ENCODE measurements at places on chromosomes 13 and 19.

GRCh38 chr13:44403461-44404056, 29.9 kb downstream of the SERP2 start:
- DNase-seq: no peak

- DNase-seq: no peak
Measured at GRCh38 chr13:65054277-65054676, 2175.9 kb downstream of the PCDH9 start.

GRCh38 chr13:98508685-98509084, 68.2 kb downstream of the STK24 start:
- DNase-seq: peak; percentile 78

- DNase-seq: no peak
Measured at GRCh38 chr13:51746802-51747201, 57.2 kb downstream of the DHRS12 start.

DNA sequence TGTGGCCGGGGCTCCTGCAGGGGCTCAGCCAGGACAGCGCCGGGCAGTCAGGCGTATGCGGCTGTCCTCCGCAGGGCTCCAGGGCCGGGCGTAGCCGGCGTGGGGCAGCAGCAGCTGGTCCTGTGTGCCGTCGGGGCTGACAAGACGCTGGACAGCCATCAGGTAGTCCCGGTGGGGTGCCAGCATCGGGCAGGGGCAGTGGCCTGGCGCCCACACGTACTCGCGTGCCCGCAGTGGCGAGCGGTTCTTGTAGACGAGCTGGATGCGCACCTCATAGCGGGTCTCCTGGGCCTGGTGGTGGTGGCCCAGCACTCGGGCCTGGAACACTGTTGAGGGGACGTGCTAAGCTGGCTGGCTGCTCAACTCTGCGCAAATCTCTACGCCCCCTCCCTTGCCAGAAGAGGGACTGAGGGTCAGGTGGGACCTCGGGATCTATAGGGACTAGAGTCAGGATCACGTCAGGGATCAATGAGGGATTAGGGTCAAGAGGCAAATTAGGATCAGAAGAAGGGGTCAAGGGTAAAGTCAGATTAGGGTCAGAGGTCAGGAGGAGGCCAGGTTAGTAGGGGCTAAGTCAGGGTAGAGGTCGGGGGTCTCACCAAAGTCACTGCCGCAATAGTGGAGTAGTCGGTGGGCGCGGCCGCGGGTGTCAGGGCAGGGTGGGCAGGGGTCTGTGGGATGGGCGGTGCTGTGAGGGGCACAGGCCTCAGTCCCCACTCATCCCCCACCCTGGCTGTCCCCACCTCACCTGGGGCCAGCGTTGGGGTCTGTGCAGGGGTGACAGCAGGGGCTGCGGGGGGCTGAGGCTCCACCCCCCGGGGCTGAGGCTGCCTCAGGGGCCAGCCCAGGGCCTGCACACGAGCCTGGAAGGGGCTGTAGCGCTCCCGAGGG, 6.6 kb downstream of the ADAMTSL5 start:
- DNase-seq: no peak

DNA sequence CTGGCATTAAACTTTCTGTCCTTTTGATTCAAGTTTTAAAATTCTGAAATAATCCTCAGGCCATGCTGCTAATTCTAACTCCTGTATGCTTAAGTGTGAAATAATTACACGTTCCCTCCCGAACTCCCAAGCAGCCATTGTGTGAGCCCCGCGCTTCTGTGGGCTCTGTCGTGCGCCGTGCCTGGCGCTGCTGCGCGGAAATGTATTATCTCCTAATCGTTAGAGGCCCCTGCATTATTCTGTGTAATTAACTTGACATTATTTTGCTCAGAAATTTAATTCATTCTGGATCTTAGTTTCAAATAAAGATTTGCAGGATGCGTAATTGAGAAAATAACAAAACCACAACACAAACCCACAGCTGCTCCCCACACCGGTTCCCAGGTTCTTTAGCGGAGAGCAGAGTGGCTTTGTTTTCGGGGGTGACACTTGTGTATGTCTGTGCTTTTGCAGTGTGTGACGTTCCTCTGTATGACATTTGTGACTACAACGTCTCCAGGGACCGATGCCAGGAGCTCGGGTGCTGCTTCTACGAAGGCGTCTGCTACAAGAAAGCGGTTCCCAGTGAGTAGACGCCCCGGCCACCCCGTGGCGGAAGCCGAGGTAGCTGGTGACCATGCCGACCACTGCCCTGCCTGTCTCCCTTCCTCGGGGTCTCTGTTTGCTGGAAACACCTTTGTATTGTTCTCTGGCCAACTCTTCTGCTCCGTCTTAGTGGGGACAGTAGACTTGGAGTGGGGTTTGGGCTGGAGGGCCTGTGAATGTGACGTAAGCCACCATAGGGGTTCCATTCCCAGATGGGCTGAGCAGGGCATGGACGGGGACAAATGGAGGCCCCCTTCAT, 7.5 kb downstream of the TEX29 start:
- DNase-seq: no peak

DNA sequence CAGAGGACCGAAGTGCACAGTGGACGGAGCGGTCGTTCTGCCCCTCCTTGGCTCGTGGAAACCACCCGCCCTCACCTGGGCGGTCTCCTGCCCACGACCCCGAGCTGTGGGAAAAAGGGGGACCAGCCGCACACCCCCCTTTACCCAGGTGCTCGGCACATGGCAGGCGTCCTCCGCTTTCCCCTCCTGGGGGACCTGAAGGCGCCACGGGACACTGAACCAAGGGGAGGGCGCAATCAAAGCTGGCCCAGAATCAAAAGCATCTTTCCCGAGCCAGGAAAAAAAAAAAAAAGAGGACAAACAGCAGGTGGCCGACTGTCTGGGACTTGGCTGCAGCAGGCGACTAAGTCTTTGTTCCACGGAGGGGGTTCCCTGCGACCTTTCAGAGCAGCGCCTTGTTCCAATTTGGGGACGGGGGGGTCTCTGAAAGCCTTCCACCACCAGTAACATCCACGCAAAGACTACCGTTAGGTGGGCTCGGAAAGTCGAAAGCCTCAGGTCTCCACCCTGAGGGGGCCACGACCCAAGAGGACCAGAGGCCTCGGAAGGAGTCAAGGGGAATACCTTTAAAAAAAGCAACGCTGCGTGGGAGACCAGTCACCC, 1.1 kb downstream of the MBD3 start:
- DNase-seq: no peak

GRCh38 chr13:105340061-105340606, 1195.3 kb downstream of the EFNB2 start:
- DNase-seq: no peak

DNA sequence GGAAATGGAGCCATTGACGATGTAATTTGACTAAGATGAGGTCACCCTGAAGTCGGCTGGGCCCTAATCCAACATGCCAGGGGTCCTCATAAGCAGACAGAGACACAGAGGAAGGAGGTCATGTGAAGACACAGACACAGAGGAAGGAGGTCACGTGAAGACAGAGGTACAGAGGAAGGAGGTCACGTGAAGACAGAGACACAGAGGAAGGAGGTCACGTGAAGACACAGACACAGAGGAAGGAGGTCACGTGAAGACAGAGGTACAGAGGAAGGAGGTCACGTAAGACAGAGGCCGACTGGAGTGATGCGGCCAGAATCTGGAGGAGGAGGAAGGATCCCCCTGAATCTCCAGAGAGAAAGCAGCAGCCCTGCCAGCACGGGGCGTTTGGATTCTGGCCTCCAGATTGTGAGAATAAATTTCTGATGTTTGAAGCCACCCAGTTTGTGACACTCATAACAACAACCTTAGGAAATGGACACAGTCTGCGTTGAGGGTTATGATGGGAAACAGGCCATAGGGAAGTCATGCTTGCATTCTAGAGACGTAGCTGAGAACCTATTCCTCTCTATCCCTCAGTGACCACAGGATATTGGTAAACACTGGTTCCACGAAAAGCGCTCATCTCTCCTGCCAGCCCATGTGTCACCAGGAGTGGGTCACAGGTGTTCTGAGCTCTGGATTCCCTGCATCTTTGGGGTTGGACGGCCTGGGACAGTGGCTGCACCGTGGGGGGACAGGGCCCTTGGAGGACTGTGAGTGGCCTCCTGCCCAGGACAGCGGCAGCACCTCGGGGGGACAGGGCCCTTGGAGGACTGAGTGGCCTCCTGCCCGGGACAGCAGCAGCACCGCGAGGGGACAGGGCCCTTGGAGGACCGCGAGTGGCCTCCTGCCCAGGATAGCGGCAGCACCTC, 108.5 kb downstream of the SOX1 start:
- no peak for DNase-seq

GRCh38 chr19:30924069-30924636, 425.1 kb downstream of the TSHZ3 start:
- DNase-seq: no peak

DNA sequence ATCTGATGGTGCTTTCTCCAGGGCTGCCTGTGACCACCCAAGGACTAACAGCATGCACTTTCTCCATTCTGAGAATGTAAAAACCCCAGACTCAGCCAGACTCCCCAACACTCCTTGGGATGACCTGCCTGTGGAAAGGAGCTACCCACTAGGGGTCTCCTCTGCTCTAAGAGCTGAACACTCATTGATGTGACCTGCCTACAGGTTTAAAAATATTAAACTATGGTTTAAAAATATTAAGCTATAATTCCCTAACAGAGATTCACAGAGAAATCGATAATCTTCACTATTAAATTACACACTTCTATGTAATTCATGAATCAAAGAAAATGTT, 696.2 kb upstream of the SLITRK5 start:
- no peak for DNase-seq

DNA sequence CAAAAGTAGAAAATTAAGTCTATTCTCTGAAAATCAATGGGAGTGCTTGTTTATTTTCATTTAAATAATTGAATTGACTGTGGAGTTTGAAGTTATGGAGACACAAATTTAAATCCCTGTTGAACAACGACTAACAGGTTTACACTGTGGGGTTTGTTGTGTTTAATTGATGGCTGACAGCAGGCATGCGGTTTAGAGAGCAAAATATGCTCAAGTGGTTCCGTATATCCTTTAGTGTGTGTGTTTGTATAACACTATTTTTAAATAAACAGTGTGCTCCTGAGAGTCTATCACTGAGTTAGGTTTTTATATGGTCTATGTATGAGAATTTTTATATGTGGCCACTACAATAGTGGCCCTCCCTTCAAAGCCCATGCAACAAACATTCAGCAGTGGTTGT, 332.0 kb downstream of the GPC6 start:
- no peak for DNase-seq

DNA sequence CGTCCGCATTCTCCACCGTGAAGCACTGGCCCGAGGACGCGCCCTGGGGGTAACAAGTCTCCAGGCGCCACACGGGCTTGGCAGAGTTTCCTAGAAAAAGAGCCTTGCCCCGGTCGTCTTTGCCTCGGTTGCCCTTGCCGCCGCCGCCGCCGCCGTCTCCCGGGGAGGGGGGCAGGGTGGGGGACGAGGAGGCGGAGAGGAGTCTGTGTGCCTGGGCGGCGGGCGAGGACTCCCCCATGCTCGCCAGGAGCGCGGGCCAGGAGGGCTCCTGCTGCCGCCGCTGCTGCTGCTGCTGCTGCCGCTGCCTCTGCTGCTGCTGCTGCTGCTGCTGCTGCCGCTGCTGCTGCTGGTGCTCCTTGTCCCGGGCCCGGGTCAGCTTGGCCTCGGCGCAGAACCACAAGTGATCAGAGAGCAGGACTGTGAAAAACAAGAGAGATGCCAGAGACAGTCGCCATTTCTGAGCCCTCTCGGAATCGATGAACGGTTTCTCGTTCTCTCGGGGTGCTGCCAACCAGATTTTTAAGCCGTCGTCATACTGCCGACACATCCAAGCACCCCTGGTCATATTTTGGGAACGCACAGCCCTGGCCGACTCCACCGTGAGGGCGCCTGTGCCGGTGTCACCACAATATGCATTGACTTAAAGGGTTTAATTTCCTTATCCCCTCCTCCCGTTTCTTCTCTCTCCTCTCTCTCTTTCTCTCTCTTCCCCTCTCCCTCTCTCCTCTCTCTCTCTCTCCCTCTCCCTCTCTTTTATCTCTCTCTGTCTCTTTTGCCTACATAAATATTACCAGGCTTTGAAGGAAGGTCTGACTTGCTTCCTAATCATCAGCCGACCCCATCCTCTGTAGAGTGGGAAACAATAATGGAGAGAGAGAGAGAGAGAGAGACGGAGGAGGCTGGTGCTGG, 349.1 kb downstream of the LIG4 start:
- DNase-seq: no peak

DNA sequence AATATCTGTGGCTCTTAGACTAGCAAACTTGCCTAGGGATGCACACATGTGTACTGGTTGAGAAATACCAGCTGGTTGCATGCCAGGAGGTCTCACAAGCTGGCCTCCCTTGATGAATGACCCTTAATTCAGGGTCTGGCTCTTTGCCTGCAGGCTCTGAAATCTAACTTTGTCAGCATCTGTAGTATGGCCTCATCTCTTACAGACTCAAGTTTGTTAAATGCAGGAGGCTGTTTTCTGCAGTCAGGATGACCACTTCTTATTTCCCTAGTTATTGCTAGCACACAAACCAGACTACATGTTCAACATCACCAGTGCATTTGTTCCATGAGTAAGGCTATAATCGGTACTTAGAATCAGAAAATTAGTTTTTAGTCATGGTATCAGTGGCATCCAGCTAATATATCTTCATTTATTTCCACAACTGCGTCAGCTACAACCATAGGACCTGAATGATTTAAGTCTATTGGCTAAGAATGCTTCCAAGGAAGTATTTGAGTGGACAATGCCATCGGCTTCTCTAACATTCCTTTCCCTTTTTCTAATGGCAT, 23.3 kb upstream of the POSTN start:
- no peak for DNase-seq

GRCh38 chr13:21619633-21620220, 15.8 kb upstream of the MICU2 start:
- DNase-seq: no peak

DNA sequence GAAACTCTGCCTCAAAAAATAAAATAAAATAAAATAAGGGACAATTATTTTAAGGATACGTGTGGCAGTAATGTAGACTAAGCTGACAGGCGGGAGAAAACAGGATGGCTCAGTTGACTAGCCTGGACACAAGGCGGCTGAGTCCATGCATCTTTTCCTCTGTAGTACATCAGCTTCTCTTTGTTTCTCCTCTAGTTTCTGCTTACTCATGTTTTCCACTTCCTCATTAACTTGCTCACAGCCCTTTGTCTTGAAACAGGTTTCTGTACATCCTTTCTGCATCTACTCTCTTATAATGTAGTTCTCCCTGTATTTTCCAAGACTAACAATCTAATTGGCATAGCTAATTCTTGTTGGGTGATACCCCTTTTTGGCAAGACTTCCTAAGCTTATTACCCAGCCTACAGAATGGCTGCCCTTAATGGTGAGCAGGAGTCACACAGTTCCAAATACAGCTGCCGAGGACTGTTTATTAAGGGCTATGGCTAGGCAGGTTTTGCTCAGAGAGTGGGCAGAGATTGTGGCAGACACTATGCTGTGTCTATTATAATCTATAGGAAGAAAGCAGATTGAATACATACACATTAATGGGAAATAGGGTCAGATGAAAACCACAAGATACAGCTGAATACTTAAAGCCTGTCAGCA, 58.7 kb upstream of the KLF5 start:
- no peak for DNase-seq

GRCh38 chr19:29515706-29516357, 10.0 kb upstream of the VSTM2B start:
- DNase-seq: no peak

GRCh38 chr19:5632657-5633056, 9.8 kb downstream of the SAFB start:
- DNase-seq: no peak

GRCh38 chr13:31793246-31793645, 53.9 kb downstream of the RXFP2 start:
- DNase-seq: peak; percentile 83
